NCI-H2081 treated with DMSO at 0.1 percent for 48 hours (cell line): ENCODE measurements at places on chromosomes 7 and 10.

GRCh38 chr10:89479771-89480446 is 55.5 kb downstream of the SLC16A12 start:
- no peak for DNase-seq

GRCh38 chr10:15754937-15755336 is 35.2 kb upstream of the ITGA8 start:
- no peak for DNase-seq

DNA sequence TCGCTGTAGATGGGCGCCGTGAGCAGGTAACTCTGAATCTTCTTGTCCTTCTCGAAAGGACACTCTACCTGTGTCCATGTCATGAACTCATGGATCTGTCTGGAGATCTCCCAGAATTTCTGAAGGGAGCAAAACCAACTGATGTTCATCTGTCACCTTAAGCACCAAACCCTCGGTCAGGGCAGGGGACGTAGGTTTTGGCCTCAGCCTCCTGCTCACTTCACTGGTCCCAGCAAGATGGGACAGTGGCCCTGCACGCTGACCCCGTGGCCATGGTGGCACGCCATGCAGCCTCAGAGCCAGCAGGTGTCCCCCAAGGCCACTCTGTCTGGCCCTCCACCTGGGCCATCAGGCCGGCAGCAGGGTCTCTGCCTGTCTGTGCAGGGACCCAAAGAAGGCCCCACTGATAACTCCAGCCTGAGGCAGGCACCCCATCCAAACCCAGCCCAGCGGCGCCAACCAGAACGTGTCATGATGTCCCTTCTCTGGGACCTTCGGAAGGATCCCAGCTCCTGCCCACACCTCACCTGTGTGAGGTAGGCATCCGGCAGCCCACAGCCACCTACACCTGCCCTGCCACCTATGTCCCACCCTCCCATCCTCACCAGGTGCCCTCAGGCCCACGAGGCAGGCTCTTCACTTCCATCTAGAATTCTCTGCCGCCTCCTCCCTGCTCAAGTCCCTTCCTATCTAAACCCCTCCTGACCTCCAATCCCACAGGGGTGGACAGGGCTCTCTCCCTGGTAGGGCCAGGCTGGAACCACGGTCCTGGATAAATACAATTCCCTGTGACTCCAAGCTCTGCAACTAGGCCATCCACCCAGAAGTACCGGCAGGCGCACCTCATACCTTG is 59.0 kb downstream of the CSGALNACT2 start:
- no peak for DNase-seq

- DNase-seq = no peak
These were observed 853.5 kb downstream of the KCNMA1 start for GRCh38 chr10:76784076-76784475.

DNA sequence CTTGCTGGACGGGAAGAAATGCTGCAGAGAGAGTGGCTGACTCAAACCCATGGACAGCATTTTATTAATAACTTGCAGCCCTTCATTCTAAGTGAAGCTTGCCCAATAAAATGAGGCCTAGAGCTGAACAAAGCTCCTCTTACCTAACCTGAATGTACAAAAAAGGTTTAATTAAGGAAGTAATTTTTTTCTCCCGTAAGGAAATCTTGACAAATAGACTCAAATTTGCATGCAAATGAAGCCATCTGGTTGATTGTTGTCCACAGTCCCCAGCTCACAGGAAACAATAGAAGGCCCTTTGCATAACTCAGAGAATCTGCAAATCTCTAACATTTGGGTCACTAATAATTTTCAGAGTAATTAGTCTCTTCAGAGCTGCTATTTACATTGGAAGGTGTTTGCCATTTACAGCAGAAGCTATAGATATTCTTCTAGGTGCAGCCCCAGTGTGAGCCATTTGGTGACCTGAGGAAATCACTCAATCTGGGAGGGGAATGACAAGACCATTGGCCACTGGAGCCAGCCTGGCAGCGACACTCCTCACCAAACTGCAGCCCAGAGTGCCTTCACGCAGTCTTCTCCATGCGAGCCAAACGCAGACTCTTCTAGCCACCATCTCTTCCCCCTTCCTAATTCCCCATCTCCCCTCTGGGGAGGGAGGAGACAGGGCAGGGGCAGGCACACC is 483.0 kb upstream of the C7orf33 start:
- no peak for DNase-seq

GRCh38 chr10:25699631-25700030 is 234.4 kb upstream of the MYO3A start:
- DNase-seq = no peak
